ENCODE measurements at places on chromosomes 4 and X.

- no peak for DNase-seq
These were observed 419.3 kb upstream of the ADGRL3 start for GRCh38 chr4:60780874-60781273.

DNA sequence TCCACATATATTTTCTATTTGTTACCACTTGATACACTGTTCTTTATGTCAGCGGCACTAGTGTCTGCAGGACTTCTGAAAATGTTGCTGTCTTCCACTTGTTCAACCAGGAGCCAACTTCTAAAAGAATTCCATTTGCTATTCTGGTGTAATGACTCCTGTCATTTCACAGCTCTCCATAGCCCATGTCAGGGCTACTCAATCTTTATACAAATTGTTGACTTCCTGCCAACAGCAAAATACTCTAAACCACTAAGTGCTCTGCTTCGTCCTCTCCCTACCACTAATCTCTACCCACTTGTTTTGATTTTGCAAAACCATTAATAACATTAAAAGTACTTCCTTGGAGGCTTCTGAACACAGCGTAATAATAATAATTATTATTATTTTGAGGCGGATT is 7.2 kb downstream of the CTSO start:
- no peak for DNase-seq

GRCh38 chr4:79249881-79250503 is 75.9 kb downstream of the NAA11 start:
- no peak for DNase-seq

DNA sequence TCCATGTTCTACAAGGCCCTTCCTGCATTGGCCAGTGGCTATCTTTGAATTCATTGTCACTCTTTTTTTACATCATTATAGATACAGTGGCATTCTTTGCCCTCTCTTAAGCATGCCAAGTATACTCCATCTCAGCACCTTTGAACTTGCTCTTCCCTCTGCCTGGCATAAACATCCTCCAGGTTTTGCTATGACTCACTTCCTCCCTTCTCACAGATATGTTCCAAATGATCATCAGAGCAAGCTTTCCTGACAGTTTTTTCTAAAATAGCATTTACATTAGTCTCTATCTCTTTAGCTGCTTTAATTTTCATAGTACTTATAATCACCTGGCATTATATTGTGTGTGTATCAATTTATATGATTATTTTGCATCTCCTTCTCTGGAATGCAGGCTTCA is 553.3 kb upstream of the MAGEB2 start:
- DNase-seq = no peak

- DNase-seq = no peak
These were observed 133.7 kb downstream of the DCLK2 start for GRCh38 chr4:150211799-150212445.

- DNase-seq = no peak
These were observed 115.1 kb upstream of the PCDH18 start for GRCh38 chr4:137647375-137647774.

DNA sequence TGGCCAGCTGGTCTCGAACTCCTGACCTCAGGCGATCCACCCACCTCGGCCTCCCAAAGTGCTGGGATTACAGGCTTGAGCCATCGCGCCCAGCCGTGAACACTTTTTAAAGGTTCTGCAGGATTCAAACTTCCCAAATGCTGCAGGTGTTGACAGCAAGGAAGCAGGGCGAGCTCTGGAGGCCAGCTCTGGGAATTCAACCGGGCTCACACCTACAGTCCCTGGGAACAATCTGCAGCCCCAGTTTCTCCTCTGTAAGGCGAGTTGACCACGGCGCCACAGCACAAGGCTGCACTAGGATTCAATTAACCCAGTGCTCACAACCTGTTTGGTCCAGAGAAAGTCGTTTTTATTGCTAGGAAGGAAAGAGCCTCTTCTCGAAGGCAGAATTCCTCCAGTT is 1.6 kb downstream of the MTNR1A start:
- DNase-seq = no peak

DNA sequence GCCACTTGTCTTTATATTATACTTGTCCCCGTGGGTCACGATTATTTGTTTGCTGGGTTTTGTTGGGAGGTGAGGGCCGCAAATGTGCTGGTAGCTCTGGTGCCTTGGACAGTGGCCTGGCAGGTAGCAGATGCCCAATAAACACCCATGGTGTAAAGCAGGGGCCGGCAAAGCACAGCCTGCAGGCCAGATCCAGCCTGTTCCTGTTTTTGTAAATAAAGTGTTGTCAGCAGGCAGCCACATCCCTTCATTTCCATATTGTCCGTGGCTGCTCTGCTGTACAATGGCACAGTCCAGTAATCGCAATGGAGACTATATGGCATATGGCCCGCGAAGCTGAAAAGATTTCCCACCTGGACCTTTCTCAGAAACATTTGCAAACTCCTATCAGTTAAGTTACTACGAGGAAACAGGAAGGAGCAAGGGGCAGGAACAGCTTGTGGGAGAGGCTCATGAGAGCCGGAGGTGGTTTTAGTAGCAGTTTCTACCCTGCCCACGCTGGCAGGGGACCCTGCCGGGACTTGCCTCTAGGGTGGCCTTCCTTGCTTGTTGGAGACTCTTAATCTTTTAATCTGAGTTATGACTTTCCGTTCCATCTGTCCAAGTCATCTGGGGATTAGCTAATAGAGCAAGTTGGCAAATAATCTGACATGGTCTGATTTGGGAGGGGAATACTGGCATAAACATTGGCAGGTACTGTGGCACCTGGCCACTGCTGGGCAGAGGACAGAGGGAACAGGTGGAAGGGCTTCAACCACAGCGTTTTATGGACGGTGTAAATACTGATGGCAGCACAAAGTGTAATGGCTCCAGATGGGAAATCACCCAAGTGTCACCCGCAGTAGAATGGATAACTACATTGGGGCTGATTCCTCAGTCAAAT is 19.6 kb downstream of the CLCN4 start:
- no peak for DNase-seq

- DNase-seq = no peak
These were observed 192.5 kb upstream of the STK26 start for GRCh38 chrX:131830400-131831184.

- no peak for DNase-seq
These were observed 527.2 kb upstream of the PRKX start for GRCh38 chrX:4240541-4241194.

- no peak for DNase-seq
These were observed 37.7 kb upstream of the RAB33B start for GRCh38 chr4:139416073-139416673.

Data from suprapubic skin (tissue), 4 donors.